ENCODE measurements at places on chromosomes 4 and X. TPM values are rescaled to one million over a fixed set of nuclear protein-coding genes. Genes with fewer than 3 reads are reported as not detected.

- no peak overlapping the region for H3K4me3 ChIP-seq
- no peak overlapping the region for H3K27ac ChIP-seq
- no peaks in the 10 kb centered on the region for H3K4me1 ChIP-seq
- H3K36me3 ChIP-seq, result no peaks in the 10 kb centered on the region
These were observed 23.1 kb downstream of the SASH3 start for GRCh38 chrX:129802863-129803262.

- H3K27me3 ChIP-seq, result no peaks in the 10 kb centered on the region
- no peaks in the 10 kb centered on the region for H3K36me3 ChIP-seq
- no peak for DNase-seq
These were observed 271.0 kb downstream of the AFF2 start for GRCh38 chrX:148771440-148771839.

DNA sequence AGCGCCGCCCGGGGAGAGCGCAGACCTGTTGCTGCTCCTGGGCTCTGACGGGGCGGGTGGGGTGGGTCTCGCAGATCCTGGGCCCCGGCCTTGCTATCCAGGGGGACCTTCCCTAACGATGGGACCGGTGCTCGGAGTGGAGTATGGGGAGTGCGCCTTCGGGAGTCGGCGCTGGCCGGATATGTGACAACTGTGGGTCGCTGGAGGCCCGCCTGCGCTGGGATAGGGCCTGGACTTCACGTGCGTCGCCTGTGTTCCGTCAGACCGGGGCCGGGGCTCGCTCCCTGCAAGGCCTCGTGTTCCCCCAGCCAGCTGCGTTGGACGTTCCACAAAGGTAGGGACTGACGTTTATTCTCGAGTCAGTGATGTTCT lies 1.3 kb downstream of the TBL1X start:
- peak overlapping the region; percentile 64 for H3K4me3 ChIP-seq
- H3K36me3 ChIP-seq, result no peaks in the 10 kb centered on the region
- H3K27me3 ChIP-seq, result no peaks in the 10 kb centered on the region
- DNase-seq, result peak; percentile 74

DNA sequence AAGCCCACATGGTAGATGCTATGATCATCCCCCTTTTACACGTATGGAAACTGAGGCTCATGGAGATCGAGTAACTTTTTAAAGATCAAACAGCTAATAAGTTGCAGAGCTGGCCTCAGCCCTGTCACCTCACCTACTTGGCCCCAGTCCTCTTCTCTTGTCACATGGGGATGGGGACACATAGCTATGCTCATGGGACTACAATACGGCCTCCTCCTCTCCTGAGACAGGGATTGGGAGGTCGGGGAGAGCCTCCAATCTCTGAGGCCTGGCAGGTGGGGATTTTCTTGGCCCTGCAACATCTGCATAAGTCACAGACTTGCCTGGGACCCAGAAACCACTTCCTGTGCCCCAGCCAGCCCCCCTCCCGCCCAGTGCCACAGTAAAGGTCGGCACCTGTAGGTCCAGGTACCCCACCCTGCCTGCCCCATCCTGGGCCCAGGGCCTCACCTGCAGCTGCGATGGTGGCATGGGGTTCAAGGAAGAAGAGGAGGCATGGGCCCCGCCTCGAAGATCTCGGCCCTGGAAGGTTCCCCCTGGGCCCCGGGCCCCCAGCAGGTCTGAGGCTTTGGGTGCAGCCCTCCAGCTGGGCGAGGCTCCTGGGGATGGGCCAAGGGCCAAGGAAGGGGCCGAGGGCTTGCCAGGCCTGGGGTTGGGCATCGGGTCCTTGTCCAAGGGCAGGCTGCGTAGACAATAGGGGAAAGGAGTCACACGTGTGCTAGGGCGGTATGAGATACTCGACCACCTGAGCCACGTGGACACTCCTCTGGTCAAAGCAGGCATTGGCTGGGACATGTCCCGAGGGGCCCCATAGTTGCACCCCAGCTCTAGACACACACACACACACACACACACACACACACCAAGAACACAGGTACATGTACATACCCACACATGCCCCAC lies 6.4 kb downstream of the FOXP3 start:
- DNase-seq, result no peak
- H3K27ac ChIP-seq, result no peak overlapping the region
- peaks cover 12% of the 10 kb centered on the region for H3K27me3 ChIP-seq
- H3K4me3 ChIP-seq, result no peak overlapping the region
- no peaks in the 10 kb centered on the region for H3K4me1 ChIP-seq
- no peaks in the 10 kb centered on the region for H3K36me3 ChIP-seq

DNA sequence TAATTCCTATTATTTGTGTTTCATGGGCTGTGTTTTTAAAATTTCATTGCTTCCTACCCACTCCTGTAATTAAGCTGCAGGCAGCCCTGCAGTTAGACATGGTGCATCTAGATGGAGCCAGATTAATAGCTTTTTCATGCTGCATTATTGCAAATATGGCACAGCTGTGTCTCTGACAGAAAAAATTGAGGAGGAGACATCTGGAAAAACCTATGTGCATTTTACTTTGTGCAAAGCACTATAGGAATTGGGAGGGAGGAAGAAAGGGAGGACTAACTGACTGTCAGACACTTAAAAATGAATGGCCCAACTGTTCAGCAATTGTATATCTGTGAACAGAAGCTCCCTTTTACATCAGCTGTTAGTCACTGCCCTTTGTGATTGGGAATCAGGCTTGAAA lies 8.1 kb upstream of the RPGR start:
- H3K4me1 ChIP-seq, result no peaks in the 10 kb centered on the region
- no peaks in the 10 kb centered on the region for H3K27me3 ChIP-seq
- H3K36me3 ChIP-seq, result no peaks in the 10 kb centered on the region

DNA sequence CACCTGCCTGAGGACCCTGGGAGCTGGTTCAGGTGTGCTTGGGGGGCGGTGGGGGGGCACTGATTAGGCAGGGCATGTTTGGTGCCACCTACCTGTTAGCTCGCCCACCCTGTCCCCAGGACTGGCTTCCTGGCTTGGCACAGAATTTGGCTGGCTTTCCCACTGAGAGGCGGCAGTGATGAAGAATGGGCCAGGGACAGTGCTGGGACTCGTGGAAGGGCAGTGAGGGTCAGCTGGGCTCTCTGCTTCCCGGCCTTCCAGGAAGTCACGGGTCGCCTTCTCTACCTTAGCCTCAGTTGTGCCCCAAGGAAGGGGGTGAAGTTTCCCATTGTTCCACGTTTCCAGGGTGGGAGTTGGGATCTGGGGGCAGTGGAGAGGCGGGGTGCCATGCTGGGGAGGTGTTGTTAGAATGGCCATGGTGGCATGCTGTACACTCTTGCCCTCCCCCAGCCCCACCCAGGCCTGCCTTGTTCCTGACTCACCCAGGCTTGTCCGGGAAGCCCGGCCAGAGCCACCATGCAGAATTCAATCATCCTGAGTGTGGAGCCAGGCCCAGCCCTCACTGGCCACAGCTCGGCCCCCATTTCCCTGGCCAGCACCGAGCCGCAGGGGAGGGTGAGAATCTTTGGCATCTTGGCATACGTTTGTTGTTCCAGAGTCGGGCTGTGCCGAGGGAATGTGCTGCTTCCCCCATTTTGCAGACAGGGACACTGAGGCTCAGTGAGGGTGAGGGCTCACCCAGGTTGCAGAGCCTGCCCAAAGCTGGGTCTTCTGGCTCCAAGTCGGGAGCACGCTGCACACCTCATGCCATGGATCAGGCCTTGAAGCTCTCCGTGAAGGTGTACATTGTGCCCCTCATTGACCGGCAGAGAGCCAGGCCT lies 21.9 kb upstream of the GPR78 start:
- no peaks in the 10 kb centered on the region for H3K4me1 ChIP-seq
- no peak overlapping the region for H3K27ac ChIP-seq
- no peaks in the 10 kb centered on the region for H3K36me3 ChIP-seq
- H3K27me3 ChIP-seq, result no peaks in the 10 kb centered on the region
- DNase-seq, result no peak

GRCh38 chrX:71256856-71257255 lies 2.9 kb upstream of the ZMYM3 start:
- H3K4me1 ChIP-seq, result peaks cover 9% of the 10 kb centered on the region
- no peaks in the 10 kb centered on the region for H3K36me3 ChIP-seq
- H3K27ac ChIP-seq, result no peak overlapping the region
- no peak overlapping the region for H3K4me3 ChIP-seq
- H3K27me3 ChIP-seq, result no peaks in the 10 kb centered on the region

GRCh38 chr4:185941461-185941860 lies 127.5 kb upstream of the TLR3 start:
- no peaks in the 10 kb centered on the region for H3K4me1 ChIP-seq
- H3K27ac ChIP-seq, result no peak overlapping the region
- DNase-seq, result no peak
- no peaks in the 10 kb centered on the region for H3K27me3 ChIP-seq

- DNase-seq, result no peak
- peaks cover 21% of the 10 kb centered on the region for H3K4me1 ChIP-seq
- H3K27me3 ChIP-seq, result no peaks in the 10 kb centered on the region
- peak overlapping the region; percentile 96 for H3K27ac ChIP-seq
- peak overlapping the region; percentile 86 for H3K4me3 ChIP-seq
These were observed 1.0 kb downstream of the TBC1D9 start for GRCh38 chr4:140754918-140755773.

DNA sequence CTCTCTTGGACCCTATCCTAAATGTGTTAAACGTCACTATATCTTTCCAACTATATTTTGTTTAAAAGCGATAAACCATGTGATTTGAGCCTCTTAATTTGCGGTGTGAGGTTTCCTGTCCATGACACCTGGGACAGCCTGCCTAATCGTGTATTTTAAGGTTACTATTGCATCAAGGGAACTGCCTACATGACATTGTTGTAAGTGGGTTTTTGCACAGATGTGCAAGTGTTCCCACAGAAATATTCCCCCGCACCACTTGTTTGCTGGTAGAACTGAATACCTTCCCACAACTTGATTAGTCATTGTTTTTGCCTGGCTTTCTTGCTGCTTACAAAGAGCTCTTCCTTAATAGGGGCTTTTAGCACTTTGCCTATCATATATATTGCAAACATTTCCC lies 5.1 kb upstream of the FAM184B start:
- no peaks in the 10 kb centered on the region for H3K36me3 ChIP-seq
- H3K27me3 ChIP-seq, result peaks cover 10% of the 10 kb centered on the region
- no peak for DNase-seq
- no peak overlapping the region for H3K4me3 ChIP-seq

- no peaks in the 10 kb centered on the region for H3K27me3 ChIP-seq
- H3K27ac ChIP-seq, result no peak overlapping the region
- no peaks in the 10 kb centered on the region for H3K36me3 ChIP-seq
- no peaks in the 10 kb centered on the region for H3K4me1 ChIP-seq
- DNase-seq, result no peak
These were observed 131.9 kb upstream of the GPRIN3 start for GRCh38 chr4:89439533-89439932.

DNA sequence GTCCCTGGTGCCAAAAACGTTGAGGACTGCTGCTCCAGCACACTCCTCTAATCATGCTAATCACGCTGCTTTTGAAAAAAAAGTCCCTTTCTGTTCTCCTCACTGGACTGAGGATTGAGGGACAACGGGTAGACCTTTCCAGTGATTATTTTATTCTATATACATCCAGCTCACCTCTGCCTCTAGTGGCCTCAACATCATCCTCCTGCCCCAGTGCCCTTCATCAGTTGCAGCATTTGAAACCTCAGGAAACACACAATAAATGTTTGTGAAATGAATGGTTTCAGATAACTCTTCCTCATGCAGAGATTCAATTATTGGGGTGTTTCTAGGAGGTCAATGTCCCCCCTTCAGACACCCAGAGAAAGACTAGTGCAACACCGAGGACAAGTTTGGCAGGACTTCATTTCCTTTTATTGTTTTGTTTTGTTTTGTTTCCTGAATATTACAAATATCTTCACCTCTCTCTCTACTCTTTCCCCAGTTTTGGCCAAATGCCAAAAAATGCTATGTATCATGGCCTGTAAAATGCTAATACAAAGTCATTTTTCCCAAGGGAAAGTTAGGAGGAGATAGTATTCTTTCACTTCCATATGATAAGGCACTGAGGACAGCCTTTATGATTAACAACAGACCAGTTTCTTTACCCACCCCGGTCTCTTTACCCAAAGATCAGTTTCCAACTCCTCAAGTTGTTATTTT lies 460.1 kb upstream of the SLIT2 start:
- H3K36me3 ChIP-seq, result no peaks in the 10 kb centered on the region
- no peak overlapping the region for H3K4me3 ChIP-seq
- DNase-seq, result no peak
- no peaks in the 10 kb centered on the region for H3K4me1 ChIP-seq
- no peak overlapping the region for H3K27ac ChIP-seq

DNA sequence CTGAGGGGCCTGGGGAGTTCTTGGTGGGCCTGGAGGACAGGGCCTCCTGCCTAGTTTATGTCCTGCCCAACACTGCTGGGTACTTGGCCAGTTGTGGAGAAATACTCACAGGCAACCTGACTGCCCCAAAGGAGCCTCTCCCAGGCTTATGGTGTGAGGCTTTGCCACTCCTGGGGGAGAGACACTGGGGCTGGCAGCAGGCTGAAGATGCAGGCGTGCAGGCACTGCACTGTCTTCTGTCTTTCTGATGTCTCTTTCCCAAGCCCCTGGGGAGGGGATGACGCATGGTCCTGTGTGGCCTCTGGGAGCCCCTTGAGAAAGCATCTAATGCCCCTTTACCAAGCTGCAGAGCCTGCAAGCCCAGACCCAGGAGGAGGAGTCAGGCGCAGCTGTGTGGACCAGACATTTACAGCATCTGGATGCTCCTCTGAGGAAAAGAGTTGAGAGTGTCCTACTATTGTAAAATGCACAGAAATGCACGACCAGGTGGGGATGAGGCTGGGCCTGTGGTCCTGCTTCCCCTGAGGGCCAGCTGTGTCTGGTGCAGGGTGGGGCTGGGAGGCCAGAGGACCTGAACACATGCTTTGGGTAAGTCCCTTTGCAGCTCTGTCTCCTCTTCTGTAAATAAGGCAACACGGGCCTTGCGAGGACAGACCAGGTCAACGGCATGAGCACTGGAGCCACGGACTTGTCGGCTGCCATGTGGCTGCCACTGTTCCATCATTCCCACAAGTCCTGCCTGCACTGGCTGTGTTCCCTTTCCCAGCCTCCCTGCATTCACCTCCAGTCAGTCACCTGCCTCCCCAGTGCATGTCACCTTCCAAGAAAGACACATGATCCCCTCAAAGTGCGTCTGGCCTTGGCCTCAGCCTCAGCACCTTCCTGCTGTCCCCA lies 8.4 kb downstream of the TMEM271 start:
- peaks cover 60% of the 10 kb centered on the region for H3K27me3 ChIP-seq
- H3K36me3 ChIP-seq, result no peaks in the 10 kb centered on the region
- DNase-seq, result no peak
- no peak overlapping the region for H3K4me3 ChIP-seq

GRCh38 chrX:153953342-153953830 lies 8.9 kb upstream of the RENBP start:
- no peaks in the 10 kb centered on the region for H3K27me3 ChIP-seq
- peaks cover 94% of the 10 kb centered on the region for H3K36me3 ChIP-seq
- peaks cover 34% of the 10 kb centered on the region for H3K4me1 ChIP-seq
- H3K4me3 ChIP-seq, result peak overlapping the region; percentile 3

- no peak for DNase-seq
- no peak overlapping the region for H3K27ac ChIP-seq
- H3K36me3 ChIP-seq, result no peaks in the 10 kb centered on the region
- H3K4me1 ChIP-seq, result no peaks in the 10 kb centered on the region
These were observed 35.2 kb downstream of the AFF2 start for GRCh38 chrX:148535639-148536038.

- peak overlapping the region; percentile 97 for H3K27ac ChIP-seq
- DNase-seq, result peak; percentile 21
- no peaks in the 10 kb centered on the region for H3K27me3 ChIP-seq
These were observed 61.9 kb upstream of the IRF2 start for GRCh38 chr4:184536065-184536880.

CXorf51A gene
- polyA plus RNA-seq, result not detected

VCX2 gene
- polyA plus RNA-seq, result not detected

FAM50A gene
- 82.2 TPM for polyA plus RNA-seq

DSPP gene
- polyA plus RNA-seq, result not detected

TXK gene
- polyA plus RNA-seq, result 0.37 TPM

TTC29 gene
- polyA plus RNA-seq, result not detected

DACH2 gene
- 0.25 TPM for polyA plus RNA-seq
